ENCODE measurements at places on chromosomes 5 and 9.

DNA sequence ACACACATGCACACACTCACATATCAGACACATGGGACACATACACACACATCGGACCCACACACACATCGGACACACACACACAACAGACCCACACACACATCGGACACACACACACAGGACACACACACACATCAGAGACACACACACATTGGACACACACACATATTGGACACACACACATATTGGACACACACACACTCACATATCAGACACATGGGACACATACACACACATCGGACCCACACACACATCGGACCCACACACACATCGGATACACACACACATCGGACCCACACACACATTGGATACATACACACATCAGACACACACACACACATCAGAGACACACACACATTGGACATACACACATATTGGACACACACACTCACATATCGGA, 12.8 kb upstream of the LAMC3 start:
- DNase-seq: no peak

DNA sequence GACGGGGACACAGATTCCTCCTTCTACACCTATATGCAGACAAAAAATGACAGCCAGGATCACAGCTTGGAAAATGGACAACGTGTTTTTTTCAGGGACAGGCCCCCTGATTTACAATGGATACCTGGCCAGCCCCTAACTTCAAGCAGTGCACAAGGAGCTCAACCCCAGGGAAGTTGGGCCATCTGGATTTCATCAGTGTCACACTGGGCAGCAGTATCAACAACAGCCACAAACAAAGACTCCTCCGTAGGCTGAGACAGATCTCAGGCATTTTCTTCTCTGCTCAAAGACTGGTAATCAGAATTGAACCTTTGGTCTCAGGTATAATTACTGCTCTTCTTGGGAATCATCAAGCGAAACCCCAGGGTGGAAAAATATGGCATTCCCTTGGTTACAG, 374.0 kb downstream of the ZNF608 start:
- no peak for DNase-seq

DNA sequence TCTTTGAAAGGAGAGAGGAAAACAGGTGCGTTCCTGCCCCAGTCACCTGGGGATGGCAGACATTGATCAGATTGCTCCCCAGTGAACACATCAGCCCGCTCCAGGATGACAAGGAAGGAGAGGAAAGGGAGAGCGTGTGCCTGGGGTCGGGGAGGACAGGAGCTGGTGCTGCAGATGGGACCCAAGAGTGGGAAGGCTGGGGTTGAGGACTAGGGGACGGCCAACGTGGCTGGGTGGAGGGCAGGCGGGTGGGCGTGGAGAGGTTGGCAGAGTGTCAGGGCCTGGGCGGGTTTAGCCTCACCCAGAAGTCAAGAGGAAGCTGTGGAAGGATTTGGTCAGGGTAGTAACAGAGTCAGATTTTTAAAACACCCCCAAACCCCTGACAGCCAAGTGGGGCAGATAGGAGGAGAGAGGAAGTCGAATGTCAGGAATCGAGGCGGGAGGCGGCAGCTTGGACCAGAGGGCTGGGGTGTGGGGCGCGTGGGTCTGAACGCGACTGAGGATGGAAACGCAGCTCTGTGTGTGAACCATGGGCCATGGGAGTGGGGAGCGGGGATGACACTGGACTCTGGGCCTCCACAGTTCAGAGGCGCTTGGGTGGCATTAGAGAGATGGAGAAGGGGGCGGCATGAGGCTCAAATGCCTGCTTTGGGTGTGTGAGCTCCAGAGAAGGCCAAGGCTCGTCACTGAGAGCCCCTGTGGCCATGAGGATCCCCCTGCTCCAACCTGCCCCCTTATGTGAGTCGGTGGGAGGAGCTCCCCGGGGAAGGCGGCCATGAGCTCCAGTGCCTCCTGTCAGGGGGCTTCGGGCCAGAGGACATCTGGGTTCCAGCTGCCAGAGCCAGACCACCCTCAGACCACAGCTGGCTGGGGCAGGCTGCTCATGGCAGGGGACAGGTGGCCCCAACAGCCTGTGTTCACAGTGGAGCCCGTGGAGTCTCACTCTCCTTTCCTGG, 24.6 kb downstream of the LAMC3 start:
- DNase-seq: no peak

DNA sequence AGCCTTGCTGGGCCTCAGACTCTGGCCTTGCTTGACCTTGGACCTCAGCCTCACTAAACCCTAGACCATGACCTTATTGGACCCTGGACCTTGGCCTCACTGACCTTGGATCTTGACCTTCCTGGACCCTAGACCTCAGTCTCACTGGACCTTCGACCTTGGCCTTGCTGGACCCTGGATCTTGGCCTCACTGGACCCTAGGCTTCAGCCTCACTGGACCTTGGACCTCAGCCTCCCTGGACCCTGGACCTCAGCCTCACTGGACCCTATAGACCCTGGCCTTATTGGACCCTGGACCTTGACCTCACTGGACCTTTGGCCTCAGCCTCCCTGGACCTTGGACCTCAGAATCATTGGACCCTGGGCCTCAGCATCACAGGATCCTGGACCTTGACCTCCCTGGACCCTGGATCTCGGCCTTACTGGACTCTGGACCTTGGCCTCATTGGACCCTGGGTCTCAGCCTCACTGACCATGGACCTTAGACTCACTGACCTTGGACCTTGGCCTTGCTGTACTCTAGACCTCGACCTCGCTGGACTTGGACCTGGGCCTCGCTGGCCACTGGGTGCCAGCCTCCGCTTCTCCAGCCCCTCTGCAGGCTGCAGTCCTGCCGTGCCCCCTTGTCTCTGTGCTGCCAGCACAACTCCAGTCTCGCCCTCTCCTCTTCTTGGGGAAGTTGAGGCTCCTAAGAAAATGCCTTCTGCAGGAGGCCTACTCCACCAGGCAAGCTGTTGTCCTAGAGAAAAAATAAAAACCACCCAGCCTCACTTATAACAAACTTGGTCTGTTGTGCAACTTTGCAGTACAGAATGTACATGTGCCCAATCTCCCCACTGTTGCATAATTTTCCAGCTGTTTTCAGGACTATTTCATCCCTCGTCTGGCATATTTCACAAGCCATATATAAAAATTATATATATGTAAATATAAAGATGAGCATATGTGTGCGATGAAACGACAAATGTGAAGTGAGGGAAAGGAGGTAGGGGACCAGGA, 11.0 kb upstream of the ADAMTS2 start:
- DNase-seq: no peak

DNA sequence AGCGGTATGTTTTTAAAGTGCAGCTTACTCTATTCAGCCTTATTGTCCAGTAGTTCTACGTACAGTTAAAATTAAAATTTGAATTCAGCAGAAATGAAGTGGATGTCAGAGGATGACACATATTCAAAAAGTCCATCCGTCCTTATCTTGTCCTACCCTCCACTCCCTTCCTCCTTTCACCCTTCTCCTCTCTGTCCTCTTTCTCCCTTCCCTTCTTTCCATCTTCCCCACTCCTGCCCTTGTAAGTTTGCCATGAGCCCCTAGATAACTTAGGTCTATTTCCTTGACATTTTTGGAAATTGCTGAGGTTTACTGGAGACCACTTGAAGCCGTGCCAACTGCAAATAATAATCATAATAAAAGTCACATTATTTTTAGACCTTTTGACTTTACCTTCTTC, 67.6 kb downstream of the TRIO start:
- no peak for DNase-seq

GRCh38 chr9:114347675-114348074, 18.0 kb downstream of the ORM2 start:
- DNase-seq: no peak

DNA sequence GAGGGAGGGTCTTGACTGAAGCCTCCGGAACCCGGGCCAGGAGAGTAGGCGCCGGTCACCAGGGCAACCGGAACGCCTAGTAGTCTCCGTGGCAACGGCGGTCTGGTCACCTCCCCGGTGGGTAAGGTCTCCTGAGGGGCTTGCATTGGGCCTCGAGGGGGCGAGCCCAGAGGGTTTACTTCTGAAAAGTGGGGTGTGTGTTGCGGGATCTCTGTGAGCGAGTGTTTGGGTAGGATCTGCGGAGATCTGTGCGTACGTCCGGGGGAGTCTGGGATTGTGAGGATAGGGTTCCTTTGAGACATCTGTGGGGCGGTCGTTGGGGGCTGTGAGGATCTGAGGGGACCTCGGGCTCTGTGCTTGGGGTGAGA, at the start of gene FAM221B:
Gene FAM221B, minus strand, starts transcription at position 17 of the 368 bp plus-strand sequence. CDS start 2,571 bp downstream, outside the sequence.
- DNase-seq: no peak

GRCh38 chr5:67493676-67494075, 297.1 kb upstream of the CD180 start:
- no peak for DNase-seq

DNA sequence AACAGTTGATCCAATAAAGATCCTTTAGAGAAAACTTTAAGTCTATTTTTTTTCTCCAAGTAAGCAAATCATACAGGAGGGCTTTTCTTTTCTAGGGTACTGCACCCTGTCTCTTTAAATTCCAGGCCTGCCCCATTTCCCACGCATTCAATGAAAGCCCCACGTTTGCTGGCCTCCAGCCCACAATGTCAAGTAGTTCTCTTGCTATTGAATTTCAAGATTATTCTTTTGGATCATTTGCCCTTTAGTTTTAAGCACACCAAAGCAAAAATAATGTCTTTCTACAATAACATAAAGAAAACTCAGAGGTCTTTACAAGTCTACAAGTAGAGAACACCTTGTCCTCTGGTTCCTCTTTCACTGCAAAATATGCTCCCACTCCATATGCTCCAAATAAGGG, 15.6 kb downstream of the MLLT3 start:
- DNase-seq: no peak

- no peak for DNase-seq
Observed at GRCh38 chr5:28678899-28679298, 1640.5 kb upstream of the CDH9 start.

GRCh38 chr9:121206516-121207370, 5.1 kb upstream of the RAB14 start:
- no peak for DNase-seq

GRCh38 chr5:159912033-159912800, 4.1 kb upstream of the ADRA1B start:
- no peak for DNase-seq

DNA sequence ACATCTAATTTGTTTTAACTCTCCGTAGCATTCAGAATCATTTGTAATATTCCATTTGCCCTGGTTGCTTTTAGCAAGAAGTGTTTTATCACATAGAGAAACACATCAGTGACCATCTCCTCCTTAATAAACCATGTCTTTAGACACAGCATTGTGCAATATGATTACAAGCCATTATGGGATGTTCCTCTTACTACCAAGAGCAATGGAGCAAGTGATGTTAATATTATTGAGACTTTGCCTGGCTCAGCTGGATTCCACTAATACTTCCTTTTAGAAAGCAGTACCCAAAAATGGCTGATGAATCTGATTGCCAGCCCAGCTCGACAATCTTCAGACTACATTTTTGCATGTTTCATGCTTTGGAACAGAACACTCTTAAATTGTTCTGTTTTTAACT, 364.2 kb downstream of the OSTF1 start:
- DNase-seq: no peak

GRCh38 chr5:39691993-39692392, 267.2 kb upstream of the DAB2 start:
- DNase-seq: no peak

- no peak for DNase-seq
Observed at GRCh38 chr5:125375143-125375542, 628.7 kb upstream of the ZNF608 start.

DNA sequence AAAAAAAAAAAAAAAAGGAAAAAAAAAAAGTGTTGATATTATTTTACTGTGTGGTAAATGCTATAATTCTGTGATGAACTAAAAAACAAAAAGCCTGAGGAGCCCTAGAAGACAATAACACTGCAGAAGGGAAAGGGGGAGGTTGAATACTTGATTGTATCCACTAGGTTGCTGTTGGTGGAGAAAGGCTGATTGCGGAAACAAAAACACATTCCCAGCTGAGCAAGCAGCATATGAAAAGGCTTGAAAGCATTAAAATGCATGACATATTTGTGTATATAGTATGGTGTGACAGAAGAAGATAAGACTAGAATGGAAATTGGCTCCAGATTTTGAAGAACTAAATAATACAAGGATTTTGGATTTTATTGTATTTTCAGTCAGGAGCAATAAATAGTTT, 8.9 kb downstream of the RABGAP1 start:
- DNase-seq: no peak

GRCh38 chr5:93422652-93423280, 158.3 kb downstream of the NR2F1-AS1 start:
- DNase-seq: no peak

Data from stimulated activated CD4-positive, alpha-beta T cell treated with anti-CD3 and anti-CD28 coated beads, Interleukin-15, amount 100 ng/mL, for 1 hour (primary cell).